NCI-H226 (cell line): ENCODE measurements at places on chromosomes 12 and 14.
A peak's percentile ranks its signal among the peaks of the same experiment; 100 is the strongest.

DNA sequence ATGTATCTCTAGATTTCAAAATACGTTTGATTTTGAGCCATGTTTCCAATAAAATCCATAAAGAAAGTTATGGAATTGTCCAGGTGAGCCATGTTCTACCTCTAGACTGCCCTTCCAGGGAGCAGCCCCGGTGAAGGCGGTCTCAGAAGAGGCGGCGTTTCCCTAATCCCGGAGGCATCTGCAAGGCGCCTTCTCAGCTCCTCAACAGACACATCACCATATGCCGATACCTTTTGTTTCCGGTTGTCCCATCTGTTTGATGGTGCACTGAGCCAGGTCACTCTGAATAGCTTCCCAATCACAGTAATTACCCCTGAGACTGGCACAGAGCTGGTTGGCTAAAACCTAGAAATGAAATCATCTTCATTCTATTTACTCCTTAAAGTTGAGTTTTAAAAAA lies 305.5 kb upstream of the FKBP4 start:
- no peak for DNase-seq

- DNase-seq, result no peak
Observed at GRCh38 chr12:32706335-32707024, 27.4 kb downstream of the DNM1L start.

GRCh38 chr14:105021656-105022275 lies 883 bp upstream of the CDCA4 start:
- peak; percentile 26 for DNase-seq

DNA sequence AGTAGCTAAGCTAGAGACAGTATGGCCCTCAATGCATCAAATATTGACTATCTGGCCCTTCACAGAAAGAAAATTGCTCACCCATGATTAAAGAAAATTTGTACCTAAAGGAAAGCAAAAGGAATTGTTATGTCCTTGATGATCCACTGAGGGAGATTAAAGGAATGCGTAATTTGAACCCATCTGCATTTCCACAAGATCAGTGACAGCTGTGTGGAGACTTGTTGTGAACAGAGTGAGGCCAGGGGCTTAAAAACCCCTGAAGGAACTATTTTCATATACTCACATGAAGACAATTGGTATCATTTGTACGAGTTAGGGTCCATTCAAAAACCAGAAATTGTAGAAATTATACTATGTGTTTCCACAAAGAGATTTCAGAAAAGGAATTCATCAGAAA lies 1908.1 kb upstream of the SEL1L start:
- DNase-seq, result no peak

GRCh38 chr14:91228112-91229004 lies 16.1 kb downstream of the GPR68 start:
- DNase-seq, result no peak

DNA sequence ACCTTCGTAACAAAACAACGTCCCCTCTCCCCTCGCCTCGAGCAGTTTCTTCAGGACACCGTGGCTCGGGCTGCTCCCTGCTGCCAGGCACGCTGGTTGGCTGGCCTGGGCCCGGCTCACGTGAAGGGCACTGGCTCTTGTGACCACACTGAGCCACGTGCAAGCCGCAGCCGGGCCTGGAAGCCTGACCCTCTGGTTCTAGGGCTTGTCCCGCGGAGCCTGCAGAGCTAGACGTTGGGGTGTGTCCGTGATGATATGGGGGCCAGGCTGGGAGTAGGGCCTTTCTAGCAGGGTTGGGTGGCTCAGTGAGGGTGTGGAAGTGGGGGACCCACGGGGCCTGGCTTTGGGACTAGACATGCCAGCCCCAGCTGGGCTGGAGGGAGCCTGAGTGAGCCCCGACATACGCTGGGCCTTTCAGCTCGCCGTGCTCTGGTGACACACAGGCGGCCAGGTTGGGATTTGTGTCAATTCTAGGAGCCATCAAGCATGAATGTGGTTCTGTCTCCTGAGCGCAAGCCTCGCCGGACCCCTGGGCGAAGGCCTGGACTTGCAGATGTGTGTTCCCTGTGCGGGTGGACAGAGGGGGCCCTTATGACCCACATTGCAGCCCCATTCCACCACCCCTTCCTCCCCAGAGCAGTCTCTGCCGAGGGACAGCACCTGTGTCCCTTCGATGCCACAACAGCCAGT lies 13.6 kb upstream of the AMN start:
- DNase-seq, result no peak

- peak; percentile 100 for DNase-seq
Observed at GRCh38 chr12:22275843-22276242, 58.7 kb downstream of the ST8SIA1 start.

DNA sequence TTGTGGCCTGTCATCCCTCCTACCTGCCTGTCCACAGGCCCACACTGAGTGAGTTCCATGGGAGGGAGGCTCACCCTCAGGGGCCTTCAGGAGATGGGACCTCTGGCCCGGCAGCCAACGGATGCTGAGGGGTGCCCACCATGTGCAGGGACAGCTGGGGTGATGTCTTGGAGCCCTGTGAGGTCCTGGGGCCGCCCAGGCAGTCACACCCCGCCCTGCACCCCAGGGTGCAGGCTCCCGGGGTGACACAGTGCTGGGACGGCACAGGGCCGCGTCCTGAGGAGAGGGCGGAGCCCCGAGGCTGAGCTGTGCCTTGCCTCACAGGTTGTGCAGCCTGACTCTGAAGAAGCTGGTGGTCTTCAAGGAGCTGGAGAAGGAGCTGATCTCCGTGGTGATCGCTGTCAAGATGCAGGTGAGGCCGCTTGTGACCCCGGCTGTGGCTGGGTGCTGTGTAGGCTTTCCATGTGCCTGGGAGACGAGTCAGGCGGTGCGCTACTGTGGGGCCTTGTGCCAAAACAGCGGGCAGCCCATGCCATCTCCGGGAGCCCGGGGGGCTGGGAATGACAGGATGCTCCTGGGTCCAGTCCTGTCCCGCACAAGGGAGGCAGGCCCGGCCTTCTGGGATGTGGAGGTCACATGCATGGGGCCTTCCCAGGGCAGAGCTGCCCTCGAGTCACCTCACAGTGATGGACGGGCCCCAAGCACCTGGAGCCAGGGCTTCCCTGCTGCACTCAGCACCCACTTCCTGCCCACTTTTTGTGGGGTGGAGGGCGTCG lies 33.8 kb downstream of the PACS2 start:
- DNase-seq, result no peak

GRCh38 chr12:93634416-93634815 lies 42.8 kb upstream of the CRADD start:
- no peak for DNase-seq

GRCh38 chr12:87280356-87280755 lies 748.8 kb downstream of the C12orf50 start:
- DNase-seq, result no peak

DNA sequence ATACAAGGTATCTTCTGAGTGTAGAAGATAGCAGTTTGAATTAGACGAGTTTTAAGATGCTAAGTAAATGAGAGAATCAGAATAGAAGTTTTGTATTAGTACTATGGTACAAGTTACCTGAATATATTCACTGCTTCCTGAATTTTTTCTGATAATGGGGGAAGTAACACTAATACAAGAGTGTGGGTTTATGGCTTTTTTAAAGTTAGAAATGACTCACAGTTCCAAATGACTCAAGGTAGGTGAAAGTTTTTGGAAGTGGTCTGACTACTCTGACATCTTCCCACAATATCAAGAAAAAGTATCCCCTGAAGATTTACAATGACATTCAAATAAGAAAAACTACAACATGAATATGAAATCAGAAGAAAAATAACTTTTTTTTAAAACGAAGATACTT lies 123.7 kb upstream of the GARIN6 start:
- DNase-seq, result no peak

DNA sequence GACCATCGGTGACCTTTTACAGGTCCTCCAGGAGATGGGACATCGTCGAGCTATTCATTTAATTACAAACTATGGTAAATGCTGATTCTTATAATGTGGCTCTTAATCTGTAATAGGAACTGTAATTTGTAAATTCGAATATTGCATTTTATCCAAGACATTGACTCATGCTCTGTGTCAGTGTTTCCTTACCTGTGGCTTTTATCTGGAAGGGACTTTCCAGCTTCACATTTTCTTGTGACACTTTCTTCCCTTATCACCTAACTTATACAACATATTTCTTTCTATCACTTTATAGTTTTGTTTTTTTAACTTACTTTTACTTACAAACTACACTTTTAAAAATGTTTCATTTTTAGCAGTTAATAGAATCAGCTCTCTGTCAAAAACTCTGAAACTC lies 14.8 kb downstream of the IRAK3 start:
- no peak for DNase-seq

- DNase-seq, result no peak
Observed at GRCh38 chr14:60349663-60350365, 100.8 kb downstream of the PPM1A start.

- DNase-seq, result no peak
Observed at GRCh38 chr12:2373307-2373706, 320.5 kb downstream of the CACNA1C start.

DNA sequence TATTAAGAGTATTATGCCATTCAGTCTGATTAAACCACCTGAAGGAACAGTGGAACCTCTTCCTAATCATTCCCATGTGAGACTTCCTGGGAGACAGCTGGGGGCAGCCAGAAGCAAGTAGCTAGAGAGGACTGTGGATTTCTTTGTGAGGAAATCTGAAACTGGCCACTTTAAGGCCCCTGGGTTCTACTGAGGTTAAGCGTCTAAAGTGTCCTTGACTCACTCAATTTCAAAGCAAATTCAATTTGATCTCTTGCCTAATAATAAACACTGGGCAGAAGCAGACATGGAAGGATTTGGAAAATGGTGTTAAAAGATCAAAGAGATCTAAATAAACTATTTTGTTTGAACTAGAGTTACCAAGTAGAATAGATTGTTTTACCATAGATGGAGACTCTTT lies 909.9 kb downstream of the NRXN3 start:
- no peak for DNase-seq

GRCh38 chr12:28527631-28528249 lies 337.5 kb downstream of the CCDC91 start:
- DNase-seq, result no peak

GRCh38 chr14:68947802-68948201 lies 31.3 kb downstream of the ACTN1 start:
- DNase-seq, result no peak

- no peak for DNase-seq
Observed at GRCh38 chr12:125128439-125129178, 63.4 kb downstream of the AACS start.

- DNase-seq, result no peak
Observed at GRCh38 chr14:81565441-81566290, 32.0 kb upstream of the SEL1L start.
